ENCODE measurements at places on chromosomes 2 and 18.

DNA sequence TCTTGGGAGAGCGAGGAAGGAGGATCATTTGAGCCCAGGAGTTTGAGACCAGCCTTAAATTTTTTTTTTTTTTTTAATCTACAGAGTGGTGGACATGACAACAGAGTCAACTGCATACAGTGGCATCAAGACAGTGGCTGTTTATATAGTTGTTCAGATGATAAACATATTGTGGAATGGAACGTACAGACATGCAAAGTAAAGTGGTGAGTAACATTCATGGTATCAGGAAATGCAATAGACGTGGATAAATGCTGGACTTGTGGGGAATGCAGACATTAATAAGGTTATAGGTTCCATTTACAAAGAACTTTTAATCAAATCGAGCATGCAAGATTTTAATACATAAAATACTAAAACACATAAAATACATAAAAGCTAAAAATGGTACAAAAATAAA, 11.9 kb downstream of the WDR43 start:
- DNase-seq: no peak

DNA sequence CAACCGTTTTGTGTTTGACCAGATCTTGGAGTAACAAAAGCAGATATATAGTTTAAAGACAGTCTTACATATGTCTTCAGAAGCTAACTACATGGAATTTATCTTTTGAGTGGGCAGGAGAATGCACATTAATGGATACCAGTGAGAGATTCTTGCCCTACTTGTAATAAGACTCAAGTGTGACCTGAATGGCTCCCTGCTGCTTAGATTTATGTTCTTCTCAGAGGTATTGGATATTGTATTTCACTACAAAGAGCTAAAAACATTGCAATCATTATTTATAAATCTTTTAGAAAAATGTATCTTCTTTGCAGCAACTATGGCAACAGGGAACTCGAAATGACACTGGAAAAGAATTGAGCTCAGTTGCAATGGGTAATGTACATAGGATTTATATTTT, 227.7 kb downstream of the LRRTM4 start:
- DNase-seq: no peak

DNA sequence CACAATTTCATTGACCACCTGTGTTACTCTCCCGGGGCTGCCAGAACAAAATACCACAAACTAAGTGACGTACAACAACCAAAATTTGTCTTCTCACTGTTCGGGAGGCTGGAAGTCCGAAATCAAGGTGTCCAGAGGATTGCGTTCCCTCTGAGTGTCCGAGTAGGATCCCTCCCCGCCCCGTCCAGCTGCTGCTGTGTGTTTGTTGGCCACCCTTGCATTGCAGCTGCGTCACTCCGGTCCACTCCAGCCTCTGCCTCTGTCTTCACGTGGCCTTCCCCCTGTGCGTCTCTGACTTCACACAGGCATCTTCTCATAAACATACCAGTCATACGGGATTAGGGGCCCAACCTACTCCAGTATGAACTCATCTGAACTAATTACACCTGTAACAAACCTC, 251.8 kb upstream of the SMIM21 start:
- no peak for DNase-seq

DNA sequence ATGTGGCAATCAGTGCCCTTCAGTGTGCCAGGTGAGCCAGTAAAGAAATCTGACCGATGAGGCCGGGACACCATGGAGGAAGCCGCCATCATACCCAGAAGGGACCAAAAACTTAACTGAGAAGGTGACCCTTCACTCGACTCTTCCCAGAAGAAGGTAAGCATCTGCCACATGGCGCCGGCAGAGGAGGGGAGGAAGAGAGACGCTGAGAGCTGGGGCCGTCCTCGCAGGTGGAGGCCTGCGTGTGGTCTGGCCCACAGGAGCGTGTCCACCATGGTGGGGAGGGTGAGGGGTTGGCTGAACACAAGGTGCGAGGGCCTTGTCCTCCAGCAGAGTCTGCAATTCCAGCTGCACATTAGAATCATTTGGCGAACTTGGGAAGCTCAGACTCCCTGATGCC, 513.1 kb upstream of the RAB6C start:
- no peak for DNase-seq

DNA sequence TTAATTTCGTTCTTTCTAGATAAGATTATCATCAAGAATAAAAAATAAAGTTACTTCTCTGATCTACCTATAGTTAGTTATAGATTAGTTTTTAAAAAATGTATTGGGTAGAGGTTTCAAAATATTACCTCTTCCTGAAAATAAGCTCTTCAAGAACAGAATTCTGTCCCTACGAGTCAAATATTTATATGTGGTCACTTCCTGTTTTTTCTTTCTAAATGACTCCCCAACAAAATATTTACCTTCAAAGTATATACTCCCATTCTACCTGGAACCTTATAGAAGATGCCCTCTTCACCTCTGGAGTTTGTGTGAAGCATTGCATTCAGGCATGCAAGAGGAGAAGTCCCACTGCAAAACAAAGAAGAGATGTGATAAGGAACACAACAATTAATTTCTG, 72.3 kb downstream of the ASXL2 start:
- no peak for DNase-seq

DNA sequence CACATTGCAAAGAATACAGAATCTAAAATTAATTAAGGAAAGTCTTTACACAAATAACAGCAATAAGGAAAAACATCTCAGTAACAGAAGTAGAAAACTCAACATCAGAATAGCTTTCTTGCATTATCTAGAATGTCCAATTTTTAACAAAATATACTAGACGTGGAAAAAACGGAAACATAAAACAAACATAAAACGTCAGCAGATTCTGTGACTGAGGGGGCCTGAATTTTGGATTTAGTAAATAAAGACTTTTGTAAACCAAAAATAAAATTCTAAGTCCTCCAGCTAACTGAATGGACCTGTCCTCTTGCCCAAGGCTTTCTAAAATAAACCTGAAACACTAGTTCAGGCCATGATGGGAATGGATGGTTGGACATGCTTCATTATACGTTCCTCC, 773.5 kb upstream of the LRRTM1 start:
- DNase-seq: no peak

GRCh38 chr2:189024901-189025618, 50.9 kb downstream of the COL3A1 start:
- DNase-seq: no peak

GRCh38 chr2:118223511-118223991, 135.3 kb downstream of the INSIG2 start:
- peak; percentile 25 for DNase-seq

- no peak for DNase-seq
Observed at GRCh38 chr2:57450170-57450569, 596.4 kb upstream of the VRK2 start.

GRCh38 chr2:10223932-10224720, 78.6 kb upstream of the HPCAL1 start:
- DNase-seq: no peak

DNA sequence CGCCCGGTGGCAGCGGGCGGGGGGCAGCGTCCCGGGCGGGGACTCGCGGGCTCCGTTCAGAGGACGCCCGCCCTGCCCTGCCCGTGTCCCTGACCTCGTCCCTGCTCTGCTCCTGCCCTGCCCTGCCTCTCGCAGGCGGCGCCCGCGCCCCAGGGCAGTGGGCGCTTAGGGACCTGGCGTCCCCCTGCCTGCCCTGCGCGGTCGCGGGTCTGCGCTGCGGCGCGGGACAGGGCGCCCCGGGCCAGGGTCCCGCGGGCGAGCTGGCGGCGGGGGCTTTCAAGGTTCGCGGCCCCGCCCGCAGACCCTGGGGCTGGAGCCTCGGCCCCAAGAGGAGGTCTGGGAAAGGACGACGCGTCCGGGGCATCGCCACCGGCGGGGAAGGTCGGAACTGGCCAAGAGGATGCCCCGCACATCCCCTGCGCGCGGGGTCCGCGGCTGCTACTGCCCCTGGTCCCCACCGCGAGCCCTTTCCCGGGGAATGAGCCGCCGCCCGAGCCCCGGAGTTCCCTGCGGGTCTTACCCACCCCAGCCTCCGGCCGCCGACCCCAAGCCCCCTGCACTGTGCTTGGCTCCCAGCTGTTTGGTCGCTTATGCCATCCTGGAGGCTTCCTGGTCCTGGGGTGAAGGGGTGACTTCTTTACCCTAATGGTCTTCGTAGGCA, 679 bp downstream of the RNF144A start:
- DNase-seq: no peak

GRCh38 chr18:64974391-64975125, 776.3 kb upstream of the CDH7 start:
- DNase-seq: no peak

GRCh38 chr2:219578811-219579613, 6.9 kb downstream of the INHA start:
- no peak for DNase-seq

DNA sequence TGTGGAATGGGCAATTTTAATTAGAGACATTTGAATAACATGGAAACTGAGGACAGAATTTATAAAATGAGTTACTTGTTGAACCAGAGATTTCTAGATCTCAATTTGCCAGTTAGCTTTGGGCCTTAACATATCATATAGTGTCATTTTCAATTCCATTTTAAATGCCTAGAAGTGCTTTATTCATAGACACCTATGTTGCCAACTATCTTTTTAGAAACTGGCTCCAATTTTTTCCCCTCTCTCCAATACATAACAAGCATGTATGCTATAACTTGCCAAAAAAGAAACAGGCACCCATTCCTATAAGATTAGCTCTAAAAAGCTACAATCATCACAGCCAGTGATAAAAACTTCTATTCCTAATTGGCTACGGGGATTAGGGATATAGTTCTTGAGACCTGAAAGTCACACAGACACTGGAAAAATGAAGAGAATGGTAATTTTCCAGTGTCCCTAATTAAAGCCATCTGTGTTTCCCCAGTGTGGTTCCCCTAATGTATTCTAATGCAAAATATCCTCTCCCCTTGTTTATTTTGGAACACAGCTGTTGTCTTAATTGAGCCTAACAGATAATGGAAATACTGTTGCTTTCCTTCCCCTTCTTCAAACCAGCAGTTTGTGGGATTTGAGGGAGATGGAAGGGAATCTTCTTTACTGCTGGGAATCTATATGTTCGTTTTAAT, 205.5 kb upstream of the FSHR start:
- no peak for DNase-seq

- DNase-seq: no peak
Observed at GRCh38 chr2:158671360-158672245, 123.5 kb upstream of the DAPL1 start.

DNA sequence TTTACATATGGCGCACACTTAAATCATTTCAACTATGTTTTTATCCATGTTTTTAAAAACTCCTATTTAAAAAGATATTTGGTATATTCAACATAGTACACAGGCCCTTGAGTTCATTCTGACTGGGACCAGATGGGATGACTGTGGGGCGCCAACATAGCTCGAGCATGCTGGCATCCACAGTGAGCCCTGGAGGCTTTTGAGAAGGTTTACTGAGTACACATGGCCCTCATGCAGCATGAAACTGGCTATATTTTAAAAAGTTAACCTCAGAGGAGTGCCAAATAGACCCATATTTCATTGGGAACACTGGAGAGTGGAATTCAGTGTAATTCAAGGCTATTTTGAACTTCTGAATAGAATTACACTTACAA, 83.6 kb downstream of the CCDC85A start:
- no peak for DNase-seq

DNA sequence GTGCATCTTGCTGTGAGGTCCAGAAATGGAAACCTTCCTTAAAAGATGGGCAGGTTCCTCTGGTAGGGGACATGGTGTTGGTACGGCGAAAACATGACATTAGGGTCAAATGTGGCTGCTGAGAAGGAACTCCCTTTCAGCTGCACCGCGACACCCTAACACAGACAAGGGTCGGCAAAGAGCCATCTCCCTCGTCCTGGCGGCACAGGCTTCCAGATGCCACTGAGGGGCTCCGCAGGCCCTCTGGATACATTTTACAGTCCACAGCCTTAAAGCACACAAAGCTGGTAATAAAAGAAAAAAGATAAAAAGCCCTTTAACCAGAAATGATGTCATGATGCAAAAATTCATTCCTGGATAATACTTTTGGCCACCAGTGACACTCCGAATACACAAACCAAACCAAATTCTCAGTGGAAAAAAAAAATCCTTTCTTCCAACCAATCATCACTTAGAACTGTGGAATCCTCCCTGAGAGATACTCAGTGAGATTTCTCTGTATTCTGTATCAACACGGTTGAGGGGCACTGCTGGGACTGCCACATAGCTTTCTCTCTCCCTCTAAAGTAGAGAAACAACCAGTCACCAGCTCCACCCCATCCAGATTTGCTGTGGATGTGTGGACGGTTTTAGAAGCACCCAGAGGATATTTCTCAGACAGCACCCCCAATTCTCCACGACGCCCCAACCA, 174.8 kb downstream of the HDAC4 start:
- DNase-seq: no peak

- DNase-seq: no peak
Observed at GRCh38 chr2:75276093-75277029, 77.0 kb upstream of the TACR1 start.

DNA sequence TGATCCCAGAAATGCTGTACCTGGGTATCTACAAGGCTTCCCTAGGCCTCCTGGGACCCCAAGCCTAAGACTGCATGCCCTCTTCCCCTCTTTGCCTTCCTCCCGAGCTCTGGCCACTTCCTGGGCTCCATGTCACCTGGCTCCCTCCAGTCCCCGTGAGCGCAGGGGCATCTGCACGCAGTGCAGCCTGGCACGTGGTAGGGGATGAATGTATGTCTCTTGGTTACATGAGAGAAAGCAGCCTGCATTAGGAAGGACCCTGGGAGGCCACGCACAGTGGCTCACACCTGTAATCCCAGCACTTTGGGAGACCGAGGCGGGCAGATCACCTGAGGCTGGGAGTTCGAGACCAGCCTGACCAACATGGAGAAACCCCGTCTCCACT, 15.8 kb downstream of the PASK start:
- DNase-seq: no peak

GRCh38 chr18:13318731-13319501, 100.4 kb downstream of the LDLRAD4 start:
- peak; percentile 43 for DNase-seq

DNA sequence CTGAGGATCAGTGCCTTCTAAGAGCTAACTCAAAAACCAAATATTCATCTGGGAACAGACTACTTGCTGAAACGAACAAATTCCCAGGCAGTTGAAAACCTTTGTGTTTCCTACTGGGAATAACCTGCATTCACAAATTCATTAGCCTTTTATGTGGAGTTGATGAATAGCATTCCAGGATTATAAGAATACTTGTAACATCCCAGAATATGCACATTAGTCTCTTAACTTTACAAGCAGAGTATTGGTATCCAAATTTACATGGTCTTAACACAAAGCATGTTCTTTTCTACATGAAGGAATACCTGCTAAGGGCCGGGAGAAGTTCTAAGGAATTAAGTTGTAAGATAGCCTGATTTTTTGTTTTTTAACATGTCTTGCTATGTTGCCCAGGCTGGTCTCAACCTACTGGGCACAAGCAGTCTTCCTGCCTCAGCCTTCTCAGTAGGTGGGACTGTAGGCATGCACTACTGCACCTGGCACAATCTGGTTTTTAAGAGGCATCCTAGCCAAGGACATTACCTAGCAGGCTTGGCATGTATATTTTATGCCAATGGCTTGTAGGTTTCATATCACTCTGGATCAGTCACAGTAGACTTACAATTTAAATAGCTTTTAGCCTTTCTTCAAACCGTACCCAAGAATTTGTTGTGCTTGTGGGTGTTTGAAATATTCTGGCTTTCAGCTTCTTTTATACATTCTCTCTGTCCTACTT, 50.7 kb downstream of the MGAT5 start:
- DNase-seq: no peak
